Bone marrow (tissue), 2 donors: ENCODE measurements at places on chromosomes 7 and 10.

GRCh38 chr7:3356173-3356572, 55.1 kb downstream of the SDK1 start:
- DNase-seq = no peak

DNA sequence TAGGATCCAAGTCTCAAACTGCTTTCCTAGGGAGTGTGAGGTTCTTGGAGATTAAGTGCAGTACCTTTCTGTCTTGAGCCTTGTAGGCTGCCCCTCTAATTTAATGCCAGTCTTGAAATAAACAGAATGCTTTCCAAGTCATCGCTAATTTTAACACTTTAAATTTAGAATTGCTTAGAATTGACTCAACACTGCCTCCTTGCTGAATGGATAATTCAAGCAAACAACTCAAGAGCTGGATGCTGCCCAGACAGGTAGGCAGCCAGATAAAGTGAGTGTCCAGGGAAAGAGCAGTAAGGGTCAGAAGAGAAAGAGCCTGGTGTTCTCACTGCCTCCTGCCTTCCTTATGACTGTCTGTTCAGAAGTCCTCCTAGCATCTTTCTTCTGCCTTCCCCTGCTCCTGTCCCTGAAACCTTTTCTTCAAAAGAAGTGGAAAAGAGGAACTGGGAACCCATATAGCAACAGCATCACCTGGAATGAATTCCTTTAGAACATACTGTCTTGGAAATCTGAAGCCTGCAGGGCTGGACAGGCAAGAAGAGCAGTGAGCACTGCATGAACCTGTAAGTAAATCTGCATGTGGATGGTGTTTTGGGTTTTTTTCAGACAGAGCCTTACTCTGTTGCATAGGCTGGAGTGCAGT, 3.1 kb upstream of the GOT1 start:
- DNase-seq = no peak

GRCh38 chr10:46062723-46063428, 16.8 kb upstream of the MSMB start:
- DNase-seq = no peak

DNA sequence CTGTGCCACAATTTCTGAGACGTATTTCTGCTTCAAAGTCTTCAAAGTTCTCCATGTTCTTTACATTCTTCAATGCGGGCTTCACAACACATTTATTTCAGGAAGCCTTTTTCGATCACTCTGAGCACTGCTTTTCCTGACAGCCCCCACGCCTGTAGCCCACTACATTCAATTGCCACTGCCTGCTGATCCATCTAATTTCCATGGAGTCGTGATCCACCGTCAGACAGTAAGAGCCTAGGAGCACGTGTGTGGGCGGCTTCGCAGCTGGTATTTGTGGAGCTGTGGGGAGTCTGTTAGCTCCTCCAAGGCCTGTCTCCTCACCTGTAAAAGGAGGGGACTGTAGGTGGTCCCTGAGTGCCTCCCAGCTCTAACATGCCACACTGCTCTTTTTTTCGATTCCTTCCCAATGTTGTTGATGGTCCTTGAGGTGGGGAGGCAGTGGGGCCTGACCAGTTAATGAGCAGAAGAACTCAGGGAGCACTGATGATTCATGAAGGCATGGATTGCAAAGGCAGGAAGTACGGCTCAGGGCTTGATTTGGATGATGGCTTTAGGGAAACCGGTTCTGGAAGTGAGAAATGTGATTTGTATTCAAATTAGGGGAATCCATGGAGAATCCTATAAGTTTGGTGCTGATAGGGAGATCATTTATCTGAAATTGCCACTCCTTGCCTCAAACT, 401.1 kb upstream of the PODXL start:
- DNase-seq = no peak

DNA sequence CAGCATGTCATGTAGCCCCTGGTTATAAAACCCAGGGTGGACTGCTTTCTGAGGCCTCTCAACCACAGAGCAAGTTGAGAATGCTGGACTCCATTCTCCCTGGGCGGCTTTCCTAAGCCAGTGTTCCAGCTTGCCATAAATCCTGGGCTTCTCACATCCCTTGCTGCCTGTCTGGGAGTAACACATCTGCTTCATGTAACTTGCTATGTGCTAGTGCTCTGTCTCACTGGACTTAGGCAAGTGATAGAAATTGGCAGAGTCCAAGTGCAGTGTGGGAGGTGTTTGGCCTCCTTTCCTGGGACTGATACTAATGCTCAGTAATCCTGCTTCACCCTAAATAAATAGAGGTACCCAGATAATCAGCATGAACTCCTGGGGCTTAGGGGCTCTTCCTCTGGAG, 277.1 kb upstream of the POM121L12 start:
- no peak for DNase-seq

DNA sequence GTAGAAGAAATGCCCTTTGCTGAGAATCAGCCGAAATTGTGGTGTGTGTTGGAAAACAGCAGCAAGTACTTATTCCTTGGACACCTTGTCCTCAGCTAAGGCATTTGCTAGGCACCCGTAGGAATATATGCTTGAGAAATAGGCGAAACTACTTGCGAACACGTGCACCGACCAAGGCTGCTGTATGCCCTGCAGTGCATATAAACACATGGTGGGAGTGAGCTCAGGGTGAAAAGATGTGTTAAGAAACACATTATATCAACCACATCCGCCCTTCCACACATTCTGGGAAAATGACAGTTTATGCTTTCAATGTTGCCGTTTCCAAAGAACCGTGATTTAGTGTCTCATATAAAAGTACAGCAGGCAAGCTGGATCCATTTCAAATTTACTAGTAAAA, 199.2 kb downstream of the JCAD start:
- no peak for DNase-seq

DNA sequence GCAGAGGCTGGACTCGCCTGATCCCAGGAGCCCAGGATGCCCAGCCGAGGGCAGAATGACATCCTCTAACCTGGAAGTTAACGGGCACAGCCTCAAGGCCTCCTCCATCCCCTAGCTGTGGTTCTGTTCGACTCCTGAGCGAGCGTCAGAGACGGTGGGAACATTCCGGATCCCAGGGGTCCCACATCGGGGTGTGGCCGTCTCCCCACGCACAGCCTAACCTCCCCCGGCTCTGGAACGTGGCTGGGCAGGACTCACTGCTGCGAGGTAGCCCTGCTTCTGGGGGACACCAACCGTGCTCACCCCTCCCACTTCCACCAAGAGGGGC, 8.4 kb downstream of the FOXL3 start:
- no peak for DNase-seq

DNA sequence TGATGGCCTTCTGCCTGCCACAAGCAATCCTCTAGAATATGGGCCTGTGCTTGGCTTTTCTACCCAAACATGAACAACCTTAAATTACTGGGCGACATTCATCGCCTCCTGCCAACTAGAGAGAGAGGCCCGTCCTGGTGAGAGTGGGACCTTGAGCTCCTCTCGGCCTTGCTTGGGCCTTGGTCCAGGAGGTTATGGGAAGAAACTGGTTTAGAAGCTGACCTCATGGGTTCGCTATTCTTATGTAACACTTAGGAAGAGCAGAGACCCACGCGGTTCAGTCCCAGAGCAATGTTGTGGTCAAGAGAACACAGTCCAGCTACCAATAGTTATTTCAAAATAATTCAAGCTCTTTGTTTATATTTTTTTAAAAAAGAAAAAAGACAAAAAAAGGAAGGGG, 176.3 kb upstream of the ZNF32 start:
- no peak for DNase-seq

GRCh38 chr10:62084451-62084850, 183.0 kb downstream of the ARID5B start:
- no peak for DNase-seq

DNA sequence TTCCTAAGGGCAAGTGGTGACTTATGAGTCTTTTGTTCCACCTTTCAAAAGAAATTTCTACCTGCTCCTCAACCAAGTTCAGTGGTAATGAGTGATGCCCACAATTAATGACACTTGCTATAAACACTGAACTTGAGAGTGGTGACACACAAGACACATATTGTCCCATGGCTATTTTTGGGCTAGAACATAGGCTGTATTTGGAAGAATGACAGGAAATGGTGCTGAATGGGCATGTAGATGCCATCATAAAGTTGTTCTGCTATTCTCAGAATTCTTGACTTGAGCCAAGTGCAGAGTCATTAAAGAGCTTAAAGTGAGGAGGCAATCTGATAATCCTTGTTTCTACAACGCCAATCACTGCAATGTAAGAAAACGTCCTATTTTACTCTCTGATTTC, 313.3 kb downstream of the AGMO start:
- no peak for DNase-seq

GRCh38 chr10:132606031-132606491, 68.5 kb downstream of the INPP5A start:
- no peak for DNase-seq

GRCh38 chr10:112898540-112899390, 51.3 kb upstream of the TCF7L2 start:
- no peak for DNase-seq

DNA sequence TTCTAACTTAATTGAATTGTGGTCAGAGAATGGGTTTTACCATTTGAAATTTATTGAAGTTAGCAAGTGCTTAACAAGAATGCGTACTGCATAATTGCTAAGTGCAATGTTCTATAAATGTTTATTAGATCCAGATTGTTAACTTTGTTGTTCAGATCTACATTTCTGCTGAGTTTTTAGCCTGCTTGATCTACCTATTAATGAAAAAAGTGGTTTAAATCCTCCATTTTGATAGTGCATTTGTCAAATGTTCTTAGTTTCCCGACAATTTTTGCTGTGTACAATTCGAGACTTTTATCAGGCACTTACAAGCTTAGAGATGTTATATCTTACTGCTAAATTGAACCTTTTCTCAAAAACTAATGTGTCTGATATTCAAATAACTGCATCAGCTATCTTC, 156.4 kb upstream of the ADCY1 start:
- no peak for DNase-seq

DNA sequence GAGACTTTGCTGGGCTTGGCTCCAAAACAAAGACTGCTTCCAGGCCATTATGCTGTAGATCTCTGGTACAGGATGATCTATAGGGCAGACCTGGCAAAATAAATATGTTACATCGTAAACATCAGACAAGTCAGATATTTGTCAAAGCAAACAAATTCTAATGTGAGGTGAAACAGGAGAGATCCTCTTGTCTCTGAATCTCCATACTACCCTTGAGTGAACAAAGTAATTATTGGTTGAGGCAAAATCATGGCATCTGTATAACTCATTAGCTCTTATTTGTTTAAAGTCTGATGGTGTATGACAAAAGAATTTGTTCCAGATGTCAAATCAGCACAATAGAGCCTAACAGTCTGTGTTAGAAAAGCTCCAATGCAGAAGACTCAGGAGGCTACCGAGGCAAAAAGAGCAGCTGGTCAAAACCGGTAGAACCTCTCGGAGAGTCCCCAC, 1291.5 kb downstream of the TYW1 start:
- no peak for DNase-seq

GRCh38 chr10:28991333-28992270, 297.3 kb upstream of the LYZL1 start:
- no peak for DNase-seq

DNA sequence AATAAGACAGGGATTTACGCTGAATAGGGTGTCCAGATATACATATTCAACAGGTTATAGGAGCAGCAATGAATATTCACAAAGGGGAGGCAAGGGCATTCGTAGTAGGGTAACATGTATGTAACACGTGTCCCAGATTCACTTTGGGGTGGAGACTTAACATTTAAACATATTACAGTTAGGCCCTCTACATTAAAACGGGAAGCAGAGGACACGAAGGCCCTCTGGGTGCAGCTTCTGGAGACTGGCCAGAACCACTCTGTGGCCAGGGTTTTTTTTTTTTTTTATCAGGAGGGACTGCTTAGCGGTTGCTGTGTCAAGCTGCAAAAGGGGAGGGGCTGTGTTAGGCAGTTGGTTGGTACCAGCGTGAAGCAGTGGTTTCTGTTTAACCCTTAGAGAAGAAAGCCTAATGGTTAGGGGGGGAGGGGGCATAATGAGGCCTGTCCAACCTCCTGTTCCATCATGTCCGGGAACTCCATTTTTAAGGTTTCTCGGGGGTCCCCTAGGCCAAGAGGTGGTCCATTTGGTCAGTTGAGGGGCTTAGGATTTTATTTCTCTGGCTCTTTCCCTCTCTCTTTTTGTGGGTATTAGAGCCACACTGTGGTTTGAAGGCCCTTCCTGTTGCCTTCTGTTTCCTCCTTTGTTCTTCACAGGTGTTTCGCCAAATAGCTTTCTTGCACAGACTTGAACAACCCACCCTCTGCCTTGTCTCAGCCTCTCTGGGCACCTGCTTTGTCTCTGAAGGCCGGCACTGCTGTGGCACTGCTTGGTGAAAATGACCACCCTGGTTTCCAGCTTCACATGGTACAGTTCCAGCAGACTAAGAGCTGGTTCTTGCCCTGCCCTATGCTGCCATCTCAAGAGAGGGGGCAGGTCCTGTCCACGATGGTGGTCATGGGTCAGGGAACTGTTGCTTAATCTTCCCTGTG, 26.4 kb downstream of the PRF1 start:
- peak; percentile 22 for DNase-seq

DNA sequence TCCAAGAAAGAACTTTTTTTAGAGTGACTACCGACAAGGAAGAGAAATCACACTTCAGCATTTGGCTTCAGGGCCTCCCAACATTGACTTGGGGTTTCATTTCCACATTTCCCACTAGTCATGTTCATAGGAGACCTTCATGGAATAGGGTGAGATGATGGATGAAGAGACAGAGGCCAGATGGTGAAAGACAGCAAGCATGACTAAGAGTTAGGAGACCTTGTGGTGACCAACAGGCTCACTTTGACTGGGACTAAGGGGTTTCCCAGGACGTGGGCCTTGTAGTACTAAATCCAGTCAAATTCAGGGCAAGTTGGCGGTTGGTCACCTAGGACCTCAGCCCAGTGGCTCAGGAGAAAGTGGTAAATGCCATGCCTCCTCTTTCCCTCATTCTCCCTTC, 3.0 kb upstream of the GIMAP5 start:
- no peak for DNase-seq

GRCh38 chr7:5685205-5685604, 96.3 kb downstream of the RNF216 start:
- no peak for DNase-seq

GRCh38 chr7:158409120-158409519, 178.5 kb downstream of the PTPRN2 start:
- no peak for DNase-seq

GRCh38 chr10:61688551-61689308, 26.0 kb downstream of the CABCOCO1 start:
- DNase-seq = no peak

DNA sequence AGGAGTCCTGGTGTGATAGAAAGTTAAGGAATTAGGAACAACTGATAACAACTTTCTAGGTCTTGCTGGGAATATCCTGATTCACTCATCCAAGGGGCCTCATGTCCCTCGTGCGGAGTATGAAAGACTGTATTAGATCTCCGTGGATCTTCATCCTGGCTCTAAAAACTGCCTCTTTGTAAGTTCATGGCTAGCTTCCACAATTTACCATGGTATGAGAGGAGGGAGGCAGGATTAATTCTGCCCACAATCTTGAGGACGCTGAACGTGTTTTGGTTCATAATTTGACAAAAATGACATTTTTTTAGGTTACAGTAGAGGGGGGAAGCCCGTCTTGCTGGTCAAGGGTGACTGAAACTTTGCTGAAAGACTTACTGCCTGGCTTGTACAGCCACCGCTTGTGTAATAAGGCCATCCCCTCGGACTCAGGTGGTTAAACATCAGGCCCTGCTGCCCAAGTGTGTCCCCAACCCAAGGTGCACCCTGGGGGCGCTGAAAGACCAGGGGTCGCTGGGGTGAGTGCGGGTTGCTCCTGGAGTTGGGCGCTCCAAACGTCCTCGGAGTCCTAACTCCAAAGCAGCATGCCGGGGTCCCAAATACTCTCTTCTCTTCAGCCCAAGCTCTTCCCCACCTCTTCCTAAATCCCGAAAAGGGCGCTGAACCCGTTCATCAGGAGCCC, 733 bp downstream of the HIBADH start:
- DNase-seq = no peak
